ENCODE measurements at places on chromosomes 3 and 15.

DNA sequence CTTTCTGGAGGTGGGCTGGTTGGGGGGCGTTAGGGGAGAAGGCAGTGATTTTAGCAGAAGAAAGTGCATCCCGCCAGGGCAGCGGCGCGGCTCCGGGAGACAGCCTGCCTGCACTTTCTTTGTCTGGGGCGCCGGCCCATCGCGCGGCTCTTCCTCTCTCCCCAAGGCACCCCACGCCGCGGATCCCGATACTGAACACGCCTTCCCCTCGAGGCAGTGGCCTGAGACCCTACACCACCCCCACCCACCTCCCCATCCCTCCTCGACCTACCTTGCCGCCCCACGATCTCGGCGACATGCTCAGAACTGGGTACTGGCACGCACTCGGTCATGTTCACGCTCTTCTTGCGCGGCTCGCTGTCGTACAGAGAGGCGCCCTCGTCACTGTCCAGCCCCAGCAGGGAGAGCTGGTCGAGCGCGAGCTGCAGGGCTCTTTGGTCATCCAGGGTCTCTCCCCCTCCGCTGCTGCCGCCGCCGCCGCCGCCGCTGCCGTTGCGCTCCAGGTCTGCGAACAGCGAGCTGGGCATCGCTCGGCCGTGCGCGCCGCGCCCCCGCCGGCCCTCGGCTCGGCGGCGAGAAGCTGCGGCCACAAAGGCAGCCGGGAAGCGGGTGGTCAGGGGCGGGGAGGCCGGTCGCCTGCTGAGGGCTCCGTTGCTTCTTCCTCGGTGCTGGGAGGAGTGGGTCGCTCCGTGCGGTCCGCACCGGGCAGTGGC is 483 bp downstream of the MEX3B start:
- DNase-seq: no peak

DNA sequence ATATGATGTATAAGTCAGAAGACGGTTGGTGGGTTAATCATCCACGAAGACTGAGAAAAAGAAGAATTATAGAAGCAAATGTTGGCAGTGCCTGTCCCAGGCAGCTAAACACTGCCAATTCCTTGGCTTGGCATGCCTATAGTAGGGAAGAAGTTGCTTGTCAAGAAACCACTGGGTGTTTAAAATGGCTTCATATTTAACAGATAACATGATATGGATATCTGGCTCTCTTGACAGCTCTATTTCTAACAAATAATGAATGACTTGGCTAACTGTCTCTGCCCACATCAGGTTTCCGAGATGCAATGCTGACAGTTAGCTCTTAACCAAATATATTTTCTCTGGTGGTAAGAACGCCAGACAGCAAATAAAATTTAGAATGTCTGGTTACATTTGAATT is 341.7 kb upstream of the KCNMB2 start:
- no peak for DNase-seq

- DNase-seq: no peak
Measured at GRCh38 chr15:52352086-52352485, 56.5 kb upstream of the MYO5C start.

- no peak for DNase-seq
Measured at GRCh38 chr3:58534592-58535494, 2.1 kb downstream of the ACOX2 start.

DNA sequence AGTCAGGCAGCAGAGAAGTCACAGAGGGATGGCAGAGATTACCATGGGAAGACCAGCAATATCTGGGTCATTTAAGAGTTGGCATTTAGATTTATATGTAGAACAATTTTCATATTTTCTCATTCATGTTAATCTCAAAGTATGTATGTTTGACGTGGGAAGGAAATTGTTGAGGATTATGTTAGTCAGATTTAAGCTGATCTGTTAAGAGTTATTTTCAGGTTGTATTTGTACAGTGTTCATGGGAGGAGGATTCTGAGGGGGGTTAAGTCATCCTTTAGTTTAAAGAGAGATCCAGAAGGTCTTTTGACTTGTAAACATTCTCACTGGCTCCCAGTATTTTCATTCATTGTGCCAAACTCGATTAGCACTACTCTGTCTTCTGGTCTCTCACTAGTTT is 34.7 kb downstream of the PPM1L start:
- no peak for DNase-seq

DNA sequence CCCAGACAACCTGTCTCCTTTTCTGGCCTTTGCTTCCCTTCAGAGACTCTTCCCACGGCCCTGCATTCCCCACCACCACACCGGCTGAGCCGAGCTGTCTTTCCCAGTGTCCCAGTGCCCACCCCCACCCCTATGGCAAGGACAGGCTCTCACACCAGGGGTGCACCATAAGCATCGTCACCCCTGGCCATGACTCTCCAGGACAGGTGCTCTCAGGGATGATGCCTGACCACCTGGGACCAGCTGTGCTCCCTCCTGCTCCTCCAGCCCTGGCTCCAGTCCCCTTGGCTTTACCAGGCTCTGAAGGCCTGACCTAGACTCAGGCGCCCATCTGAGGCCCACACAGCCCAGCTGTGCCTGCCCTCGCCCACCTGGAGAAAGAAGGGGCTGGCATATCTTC is 17.6 kb upstream of the SEMA3F start:
- no peak for DNase-seq

DNA sequence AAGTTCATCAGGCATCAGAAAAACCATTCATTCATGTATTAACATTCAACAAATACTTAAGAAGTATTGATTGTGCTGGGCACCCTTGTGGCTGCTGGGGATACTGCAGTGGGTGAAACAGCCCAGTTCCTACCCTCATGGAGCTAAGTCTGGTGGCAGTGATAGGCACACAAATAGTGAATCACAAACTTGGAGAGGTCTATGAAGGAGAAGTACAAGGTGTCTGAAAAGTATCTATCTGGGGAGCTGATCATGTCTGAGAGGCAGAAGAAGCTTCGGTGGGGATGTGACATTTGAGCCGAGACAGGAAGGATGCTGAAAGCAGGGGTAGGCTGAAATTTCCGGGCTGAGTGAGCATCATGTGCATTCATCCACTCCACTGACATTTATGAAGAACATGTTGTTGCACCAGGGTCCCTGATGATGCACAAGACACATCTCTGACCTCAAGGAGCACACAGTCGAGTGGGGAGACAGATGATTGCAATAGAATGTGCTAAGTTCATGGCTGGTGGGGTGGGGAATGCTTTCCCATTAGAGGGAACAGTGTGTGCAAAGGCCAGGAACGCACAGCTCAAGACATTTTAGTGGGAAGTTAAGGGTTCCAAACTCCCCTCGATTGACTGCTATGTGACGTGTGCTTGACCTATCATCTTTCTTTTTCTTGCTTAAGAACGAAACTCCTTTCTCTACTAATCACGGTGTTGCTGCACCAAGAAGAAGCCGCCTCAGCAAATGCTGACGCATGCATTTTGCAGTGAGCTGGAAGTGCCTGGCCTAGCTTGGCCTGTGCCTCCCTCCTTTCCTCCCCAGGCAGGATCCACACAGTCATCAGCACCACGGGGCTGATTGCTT is 309.1 kb upstream of the ICE2 start:
- DNase-seq: peak; percentile 38

DNA sequence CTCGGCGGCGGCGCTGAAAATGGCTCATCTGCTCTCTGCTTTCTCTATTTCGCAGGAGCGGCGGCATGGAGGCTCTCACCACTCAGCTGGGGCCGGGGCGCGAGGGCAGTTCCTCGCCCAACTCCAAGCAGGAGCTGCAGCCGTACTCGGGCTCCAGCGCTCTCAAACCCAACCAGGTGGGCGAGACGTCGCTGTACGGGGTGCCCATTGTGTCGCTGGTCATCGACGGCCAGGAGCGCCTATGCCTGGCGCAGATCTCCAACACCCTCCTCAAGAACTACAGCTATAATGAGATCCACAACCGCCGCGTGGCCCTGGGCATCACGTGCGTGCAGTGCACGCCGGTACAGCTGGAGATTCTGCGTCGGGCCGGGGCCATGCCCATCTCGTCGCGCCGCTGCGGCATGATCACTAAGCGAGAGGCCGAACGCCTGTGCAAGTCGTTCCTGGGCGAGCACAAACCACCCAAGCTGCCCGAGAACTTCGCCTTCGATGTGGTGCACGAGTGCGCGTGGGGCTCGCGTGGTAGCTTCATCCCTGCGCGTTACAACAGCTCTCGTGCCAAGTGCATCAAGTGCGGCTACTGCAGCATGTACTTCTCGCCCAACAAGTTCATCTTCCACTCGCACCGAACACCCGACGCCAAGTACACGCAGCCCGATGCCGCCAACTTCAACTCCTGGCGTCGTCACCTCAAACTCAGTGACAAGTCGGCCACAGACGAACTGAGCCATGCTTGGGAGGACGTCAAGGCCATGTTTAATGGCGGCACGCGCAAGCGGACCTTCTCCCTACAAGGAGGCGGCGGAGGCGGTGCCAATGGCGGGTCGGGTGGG is 790 bp downstream of the SKOR1 start:
- DNase-seq: no peak

DNA sequence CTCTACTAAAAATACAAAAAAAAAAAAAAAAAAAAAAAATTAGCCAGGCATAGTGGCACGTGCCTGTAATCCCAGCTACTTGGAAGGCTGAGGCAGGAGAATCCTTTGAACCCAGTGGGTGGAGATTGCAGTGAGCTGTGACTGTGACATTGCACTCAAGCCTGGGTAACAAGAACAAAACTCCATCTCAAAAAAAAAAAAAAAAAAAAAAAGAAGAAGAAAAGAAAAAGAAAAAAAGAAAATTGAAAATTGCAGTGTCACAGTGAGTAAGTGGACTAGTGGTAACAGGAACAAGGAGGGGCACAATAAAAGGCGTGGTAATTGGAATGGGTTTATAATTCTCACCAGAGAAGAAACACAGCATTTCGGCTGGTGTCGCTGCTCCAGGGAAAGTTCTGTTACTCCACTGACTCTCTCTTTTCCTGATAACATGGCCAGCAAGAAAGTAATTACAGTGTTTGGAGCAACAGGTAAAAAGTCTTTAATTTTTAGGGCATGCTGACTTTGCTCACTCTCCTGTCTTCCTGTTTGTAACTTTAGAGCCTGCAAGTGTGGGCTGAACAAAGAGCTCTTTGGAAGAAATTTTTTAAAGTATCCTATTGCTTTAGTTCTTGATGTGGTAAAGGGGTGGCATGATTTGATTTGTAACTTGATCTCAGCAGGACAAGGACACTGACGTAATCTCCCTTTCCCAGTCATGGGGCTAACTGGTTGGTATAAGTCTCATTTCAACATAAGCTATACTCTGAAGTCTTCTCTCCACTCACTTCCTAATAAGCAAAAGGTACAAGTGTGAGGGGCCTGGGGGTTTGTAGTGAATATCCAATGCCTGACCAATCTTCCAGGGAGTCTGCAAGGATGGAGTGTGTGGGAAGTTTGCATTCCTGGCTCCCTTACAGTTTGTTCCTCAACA is 22.1 kb upstream of the TRA2B start:
- DNase-seq: no peak

DNA sequence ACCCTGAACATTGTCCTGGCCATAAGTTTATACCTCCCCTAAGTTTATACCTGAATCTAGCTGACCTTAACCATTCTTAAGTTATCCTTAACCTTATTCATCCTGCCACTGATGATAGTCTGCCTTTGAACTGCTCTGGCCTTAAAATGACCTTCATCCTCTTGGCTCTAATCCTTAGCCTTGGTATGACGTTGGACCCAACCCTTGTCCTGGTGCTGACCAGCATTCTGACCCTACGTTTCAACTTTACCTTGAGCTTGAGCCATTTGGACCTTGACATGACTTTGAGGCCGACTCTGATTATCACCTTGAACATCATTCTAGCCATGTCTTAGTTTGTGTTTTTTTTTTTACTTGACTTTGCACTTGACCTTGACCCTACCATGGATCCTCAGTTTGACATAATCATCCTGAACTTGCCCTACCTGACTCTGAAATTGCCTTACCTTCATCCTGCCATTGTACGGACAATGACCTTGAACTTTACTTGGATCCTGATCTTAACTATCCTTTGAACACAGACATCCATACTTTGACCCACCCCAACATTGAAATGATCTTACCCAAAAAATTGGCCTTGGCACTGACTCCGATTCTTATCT is 61.1 kb upstream of the ACAD9 start:
- DNase-seq: no peak

- no peak for DNase-seq
Measured at GRCh38 chr3:143045639-143046038, 44.3 kb downstream of the U2SURP start.

GRCh38 chr15:71333136-71333700 is 217.9 kb downstream of the THSD4 start:
- no peak for DNase-seq

GRCh38 chr3:28188686-28189085 is 52.7 kb upstream of the CMC1 start:
- DNase-seq: no peak

DNA sequence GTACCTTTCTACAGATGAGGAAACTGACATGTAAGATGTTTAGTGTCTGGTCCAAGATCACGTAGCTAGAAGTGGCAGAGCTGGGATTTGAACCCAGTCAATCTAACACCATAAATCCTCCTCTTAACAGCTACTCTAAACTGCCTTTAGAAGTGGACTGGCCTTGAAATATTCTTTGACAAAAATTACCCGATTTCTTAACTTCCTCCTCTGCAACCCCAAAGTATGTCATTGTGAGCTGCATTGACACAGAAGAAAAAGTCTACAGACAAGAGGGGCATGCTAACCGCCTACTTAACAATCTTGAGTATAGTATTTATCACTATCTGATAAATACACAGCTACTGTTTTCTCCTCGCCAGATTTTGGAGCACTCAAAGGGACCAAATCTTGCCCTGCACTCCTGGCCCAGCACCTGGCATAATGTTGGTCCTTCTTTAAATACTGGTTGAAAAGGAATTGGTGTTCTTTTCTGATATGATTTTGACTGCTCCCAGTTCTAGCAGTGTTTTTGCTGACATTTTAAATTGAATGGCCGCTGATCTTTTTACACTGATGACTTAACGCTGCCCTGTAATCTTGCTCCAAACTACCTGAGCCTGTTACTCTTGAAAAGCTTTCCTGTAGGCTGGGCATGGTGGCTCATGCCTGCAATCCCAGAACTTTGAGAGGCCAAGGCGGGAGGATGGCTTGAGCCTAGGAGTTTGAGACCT is 36.9 kb downstream of the ITPR1 start:
- no peak for DNase-seq

DNA sequence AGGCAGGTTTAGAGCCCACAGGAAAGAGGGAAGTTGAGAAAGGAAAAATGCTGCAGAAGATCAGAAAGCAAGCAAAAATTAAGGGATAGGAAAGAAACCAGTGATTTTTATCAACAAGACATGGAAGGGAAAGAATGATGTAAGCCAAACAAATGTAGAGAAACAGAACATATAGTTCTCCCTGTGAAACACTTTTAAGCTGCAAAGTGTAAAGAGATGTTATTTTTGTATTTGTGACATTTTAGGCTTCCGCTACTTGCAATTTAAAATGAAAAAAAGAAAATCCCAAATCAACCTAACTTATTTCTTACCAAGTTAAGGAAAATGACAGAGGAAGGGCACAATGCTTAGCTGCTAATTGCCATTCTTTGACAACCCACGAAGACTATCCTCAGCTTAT is 111.6 kb downstream of the PDCD6IP start:
- no peak for DNase-seq
